ENCODE measurements at places on chromosomes 3 and 15.

- no peak for DNase-seq
These were observed 521 bp downstream of the IL5RA start for GRCh38 chr3:3109407-3110298.

- no peak for DNase-seq
These were observed 105.3 kb downstream of the BBX start for GRCh38 chr3:107627962-107628542.

DNA sequence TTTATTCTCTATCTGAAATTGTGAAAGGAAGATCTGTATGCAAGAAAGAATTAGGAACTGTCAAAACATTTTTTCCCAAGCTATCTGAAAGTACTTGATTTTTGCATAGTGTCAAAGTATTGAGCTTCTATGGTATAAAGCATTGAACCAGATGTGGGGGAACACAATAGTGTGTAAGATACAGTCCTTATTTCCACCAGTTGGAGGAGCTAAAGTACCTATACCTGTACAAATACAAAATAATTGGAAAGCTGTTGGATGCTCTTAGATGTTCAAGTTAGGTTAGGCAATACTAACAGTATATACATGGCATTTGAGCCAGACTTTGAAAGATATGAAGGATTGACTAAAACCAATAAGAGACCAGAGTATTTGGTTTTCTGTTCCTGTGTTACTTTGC is 148.4 kb downstream of the B3GALNT1 start:
- no peak for DNase-seq

- DNase-seq, result peak; percentile 48
These were observed 701.5 kb upstream of the GBE1 start for GRCh38 chr3:82462977-82463376.

DNA sequence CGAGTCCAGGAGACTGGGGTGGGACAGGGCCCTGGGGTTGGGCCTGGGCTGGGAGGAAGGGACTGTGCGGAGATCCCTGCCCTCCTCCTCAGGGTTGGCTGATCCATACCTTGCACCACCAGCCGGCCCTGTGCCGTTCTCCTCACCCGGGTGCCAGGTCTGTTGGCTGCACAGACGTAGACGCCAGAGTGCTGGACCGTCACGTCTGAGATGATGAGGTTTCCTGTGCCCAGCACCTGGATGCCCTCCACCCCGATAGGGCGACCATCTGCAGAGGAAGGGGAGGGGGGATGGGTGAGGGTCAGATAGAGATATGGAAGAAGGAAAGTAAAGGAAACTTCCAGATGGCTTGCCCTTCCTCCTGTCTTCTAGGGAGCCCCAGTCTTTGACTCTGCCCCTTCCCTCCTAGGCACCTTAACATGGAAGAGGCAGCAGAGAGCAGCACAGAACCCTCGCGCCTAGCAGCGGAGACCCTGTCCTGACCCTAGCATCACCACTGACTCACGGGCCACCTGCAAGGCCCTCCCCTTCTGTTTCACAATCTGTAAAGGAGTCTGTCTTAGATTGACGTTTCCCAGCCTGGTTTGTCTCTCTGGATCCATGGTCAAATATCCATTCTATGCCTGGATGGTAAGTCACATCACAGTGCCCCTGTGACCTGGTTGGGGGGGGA is 28.8 kb downstream of the RNU5B-1 start:
- no peak for DNase-seq

GRCh38 chr15:67146875-67147381 is 81.5 kb downstream of the SMAD3 start:
- no peak for DNase-seq

DNA sequence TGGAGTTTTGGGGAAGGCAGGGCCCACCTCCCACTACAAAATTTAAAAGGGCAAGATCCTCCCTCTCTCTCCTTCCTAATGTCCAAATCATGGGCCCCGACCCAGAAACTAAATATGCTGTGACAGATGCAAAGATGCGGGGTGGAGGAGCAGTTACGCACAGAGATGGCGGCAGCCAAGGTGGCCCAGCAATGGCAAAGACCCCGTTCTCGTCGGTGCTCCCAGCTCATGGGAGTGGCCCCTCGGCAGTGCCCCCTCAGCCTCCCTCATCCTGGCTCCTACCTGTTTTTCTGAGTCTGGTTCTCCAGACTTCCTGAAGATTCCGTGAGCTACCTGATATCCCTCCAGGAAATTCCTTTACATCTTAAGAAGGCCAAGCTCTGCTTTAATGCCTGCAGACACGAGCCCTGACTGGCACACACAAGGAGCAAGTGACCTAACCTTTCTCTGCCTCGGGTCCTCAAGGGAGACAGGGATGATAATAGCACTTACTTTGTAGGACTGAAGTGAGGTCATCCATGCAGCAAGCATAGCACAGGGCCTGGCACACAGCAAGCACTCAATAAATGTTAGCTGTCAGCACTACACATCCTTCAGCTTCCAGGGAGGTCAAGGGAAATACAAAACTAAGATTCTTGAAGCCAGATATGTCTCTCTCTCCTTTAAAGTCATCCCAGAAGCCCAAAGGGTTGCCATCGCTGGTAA is 103.5 kb downstream of the LSM3 start:
- DNase-seq, result no peak

DNA sequence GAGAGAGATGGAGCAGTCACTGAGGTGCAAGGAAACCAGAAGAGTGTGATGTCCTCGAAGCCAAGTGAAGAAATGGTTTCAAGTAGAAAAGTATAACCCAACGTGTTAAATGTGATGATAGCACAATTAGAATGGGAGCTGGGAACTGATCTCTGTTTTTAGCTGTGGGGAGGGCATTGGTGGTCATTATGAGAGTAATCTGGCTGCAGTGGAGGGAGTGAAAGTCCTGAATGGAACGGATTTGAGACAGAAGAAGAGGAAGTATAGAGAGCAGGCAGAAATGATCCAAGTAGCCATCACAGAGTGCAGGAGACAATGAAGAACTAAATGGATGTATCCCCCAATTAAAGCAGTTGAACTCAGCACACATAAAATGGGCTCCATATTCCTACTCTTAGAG is 235.3 kb downstream of the IGSF11 start:
- no peak for DNase-seq

DNA sequence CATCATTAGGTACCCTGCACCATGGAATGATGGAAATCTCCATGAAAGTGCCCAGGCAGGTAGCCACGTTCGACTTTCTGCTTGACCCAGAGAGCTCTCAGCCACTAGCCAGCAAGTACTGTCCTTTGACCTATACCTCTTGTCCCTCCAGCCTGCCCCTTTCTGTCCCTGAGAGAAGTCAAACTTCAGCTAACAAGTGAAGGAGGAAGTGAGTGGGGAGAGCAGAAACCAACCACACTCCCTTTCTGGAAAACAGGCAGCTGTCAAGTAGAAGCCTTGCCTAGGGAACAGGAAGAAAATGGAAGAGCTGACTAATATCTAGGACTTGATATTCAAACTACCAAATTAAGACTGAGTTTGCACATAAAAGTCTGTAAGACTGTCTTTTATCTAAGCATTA is 30.3 kb upstream of the FSTL1 start:
- DNase-seq, result no peak

DNA sequence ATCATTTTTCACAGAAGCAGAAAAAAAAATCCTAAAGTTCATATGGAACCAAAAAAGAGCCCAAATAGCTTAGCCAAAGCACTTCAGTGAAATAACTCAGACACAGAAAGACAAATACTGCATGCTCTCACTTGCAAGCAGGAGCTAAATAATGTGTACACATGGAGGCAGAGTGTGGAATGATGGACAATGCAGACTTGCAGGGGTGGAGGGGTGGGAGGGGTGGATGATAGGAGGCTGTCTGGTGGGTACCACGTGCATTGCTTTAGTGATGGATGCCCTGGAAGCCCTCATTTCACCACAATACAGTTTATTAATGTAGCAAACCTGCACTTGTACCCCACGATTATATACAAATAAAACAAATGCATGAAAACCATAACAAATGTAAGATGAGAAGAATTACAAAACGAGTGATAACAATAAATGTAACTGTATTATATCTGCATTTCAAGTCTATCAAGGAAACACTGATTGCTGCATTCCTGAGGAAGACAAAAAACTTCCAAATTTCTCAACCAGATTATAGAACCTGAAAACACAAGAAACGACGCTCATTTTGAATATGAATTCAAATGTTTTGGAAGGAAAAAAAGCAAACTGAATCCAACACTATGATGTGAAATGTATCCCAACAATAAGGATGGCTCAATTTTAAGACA is 96.5 kb downstream of the DLG1 start:
- no peak for DNase-seq

GRCh38 chr3:94587291-94587690 is 524.4 kb downstream of the NSUN3 start:
- DNase-seq, result no peak

DNA sequence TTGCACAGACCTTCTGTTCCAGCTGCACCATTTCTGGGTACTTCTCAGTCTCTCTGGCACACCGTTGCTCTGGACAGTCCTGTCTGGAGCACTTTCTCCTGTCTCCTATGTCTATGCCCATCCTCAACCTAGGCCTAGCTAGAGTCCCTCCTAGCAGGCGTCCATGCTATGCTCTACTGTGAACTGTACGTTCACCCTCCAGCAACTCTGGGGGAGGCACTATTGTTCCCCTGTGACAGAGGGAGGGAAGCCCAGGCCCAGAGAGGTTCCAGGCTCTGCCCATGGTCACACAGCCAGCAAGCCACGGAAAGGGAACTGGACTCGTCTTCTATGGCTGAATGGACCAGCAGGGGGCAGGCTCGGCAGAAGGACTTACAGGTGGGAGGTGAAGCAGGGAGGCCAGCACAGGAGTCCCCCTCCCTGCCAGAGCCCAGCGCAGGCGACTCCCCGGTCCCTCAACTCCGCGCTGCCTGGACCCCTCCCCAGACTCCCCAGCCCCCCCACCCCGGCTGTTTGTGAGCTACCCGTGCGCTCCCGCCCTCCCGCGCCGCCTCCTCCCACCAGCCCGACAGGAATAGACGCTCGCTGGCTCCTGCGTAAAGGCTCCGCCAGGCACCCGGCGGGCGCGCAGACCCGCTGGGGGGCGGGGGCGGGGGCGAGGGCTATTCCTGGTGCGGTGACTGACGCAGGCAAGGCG is 1.7 kb upstream of the LINGO1 start:
- DNase-seq, result peak; percentile 43

DNA sequence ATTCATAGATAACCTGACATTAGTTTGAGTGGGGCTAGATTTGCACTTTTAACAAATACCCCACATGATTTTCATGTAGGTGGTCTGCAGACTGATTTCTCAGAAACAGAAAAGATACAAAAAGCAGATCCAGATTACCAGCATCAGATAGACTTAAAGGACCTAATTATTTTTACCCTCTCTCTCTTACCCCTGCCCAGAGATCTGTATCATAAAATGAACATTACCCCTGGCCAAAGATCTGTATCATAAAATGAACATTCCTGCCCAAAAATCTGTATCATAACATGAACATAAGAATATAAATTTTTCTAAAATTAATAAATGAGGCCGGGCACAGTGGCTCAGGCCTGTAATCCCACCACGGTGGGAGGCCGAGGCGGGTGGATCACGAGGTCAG is 14.6 kb upstream of the TRPC1 start:
- DNase-seq, result no peak

GRCh38 chr3:115803661-115804060 is 180.4 kb downstream of the GAP43 start:
- no peak for DNase-seq

GRCh38 chr3:169663951-169664820 is 674 bp upstream of the MECOM start:
- DNase-seq, result no peak

DNA sequence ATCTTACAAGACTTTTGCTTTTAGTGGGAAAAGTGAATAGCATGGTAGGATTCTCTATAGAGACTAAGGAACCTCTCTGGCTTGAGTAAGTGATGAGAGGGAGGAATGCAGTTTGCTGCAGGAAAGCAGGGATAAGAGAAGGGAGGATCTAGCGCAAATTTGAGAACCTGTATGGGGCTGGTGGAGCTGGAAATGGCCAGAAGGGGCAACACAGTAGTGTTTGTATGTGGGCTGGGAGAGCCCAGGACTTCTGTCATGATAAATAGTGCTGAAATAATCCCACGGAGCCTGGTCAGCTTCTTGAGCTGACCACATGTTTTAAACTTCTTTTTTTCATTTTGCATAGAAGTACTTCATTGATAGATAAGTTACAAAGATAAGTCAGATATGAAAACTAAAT is 11.2 kb upstream of the SHC4 start:
- no peak for DNase-seq

DNA sequence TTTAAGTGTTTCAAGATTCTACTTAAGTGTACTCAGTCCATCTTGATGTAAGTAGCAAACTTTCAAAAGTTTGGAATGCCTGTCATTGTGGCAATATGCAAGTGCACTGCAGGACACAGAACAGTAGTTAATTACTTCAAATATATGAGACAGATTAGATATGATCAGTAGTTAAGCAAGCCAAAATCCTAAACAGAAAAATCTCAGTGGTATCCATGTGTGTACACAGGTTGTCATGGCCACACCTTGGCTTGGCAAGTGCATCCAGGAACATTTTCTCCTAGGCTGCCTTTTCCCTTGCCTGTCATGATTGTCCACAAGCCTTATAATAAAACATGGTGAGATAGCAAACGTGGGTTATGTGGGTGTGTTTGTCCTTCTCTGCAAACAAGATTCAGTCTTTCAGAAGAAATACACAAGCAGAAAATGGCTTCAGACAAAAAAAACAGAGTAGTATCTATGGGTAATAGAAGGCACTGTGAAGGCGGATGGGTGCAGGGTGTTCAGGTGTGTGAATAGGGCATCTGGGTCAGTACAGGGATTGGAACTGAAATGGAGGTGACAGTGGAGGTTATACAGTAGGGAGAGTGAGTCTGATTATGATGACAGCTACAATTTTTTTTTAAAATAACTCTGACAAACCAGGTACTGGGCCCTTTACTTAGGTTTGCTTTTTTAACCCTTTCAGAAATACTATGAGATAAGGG is 229.0 kb upstream of the LRIG1 start:
- no peak for DNase-seq

GRCh38 chr15:88003541-88004327 is 252.8 kb downstream of the NTRK3 start:
- DNase-seq, result no peak

DNA sequence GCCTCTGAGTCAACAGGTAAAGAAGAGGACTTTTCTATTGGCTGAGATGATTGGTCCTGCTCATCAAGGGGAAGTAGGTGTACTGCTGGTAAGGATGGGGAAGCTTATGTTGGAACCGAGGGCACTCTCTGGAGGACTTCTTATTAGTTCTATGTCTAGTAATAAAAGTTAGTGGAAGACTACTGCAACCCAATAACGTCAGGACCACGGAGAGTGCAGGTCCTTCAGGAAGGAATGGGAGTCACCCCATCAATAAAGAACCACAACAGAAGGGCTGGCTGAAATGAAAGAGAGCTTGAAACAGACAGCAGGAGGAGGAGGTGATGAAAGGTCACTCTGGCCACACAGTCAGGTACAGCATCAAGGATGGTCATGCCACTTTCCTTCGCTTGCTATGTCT is 68.8 kb upstream of the PRR23E start:
- no peak for DNase-seq

GRCh38 chr15:43931119-43931518 is 104.3 kb downstream of the WDR76 start:
- no peak for DNase-seq

DNA sequence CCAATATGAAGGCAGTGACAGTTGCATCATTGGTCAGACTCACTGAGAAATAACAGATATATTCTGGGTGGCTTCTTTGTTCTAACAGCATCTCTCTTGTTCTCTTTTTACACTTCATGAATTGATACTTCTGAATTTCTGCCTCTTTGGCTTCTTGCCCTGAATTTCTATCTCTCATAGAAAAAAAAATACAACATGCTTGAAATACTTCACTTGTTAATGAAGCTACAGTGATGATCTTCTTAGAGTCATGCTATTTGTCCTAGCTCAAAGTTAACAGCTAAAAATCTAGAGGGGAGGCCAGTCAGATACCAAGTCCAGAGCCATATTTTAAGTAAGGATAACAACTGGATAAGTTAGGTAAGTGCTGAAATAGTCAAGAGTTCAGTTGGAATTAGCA is 597.2 kb upstream of the AGTR1 start:
- no peak for DNase-seq

All from DND-41 (cell line).